ENCODE measurements at places on chromosomes 2 and 18.

DNA sequence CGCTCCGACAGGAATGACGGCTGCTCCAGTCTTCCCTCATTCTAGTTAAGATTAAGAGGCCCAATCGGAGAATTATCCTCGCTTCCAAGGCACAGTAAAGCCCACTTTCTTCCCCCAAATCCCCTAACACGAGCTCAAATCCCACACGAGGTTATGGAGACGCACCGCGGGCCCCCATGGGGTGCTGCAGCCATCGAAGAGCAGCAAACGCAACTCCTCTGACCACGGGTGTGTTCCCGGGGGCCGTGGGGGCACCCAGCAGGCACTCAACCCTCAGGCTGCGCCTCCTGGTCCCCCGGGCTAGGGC is 446 bp downstream of the COPS9 start:
- no peak for DNase-seq
- H3K27ac ChIP-seq, result no peak overlapping the region
- peaks cover 15% of the 10 kb centered on the region for H3K36me3 ChIP-seq

GRCh38 chr2:232097260-232097659 is 135.7 kb downstream of the DIS3L2 start:
- no peaks in the 10 kb centered on the region for H3K27me3 ChIP-seq
- DNase-seq, result no peak
- no peak overlapping the region for H3K27ac ChIP-seq
- H3K4me3 ChIP-seq, result no peak overlapping the region
- H3K36me3 ChIP-seq, result no peaks in the 10 kb centered on the region

- H3K27me3 ChIP-seq, result no peaks in the 10 kb centered on the region
- no peak overlapping the region for H3K4me3 ChIP-seq
- no peak for DNase-seq
- H3K27ac ChIP-seq, result no peak overlapping the region
- no peaks in the 10 kb centered on the region for H3K4me1 ChIP-seq
These were observed 876.5 kb downstream of the EPHA4 start for GRCh38 chr2:220695397-220696279.

DNA sequence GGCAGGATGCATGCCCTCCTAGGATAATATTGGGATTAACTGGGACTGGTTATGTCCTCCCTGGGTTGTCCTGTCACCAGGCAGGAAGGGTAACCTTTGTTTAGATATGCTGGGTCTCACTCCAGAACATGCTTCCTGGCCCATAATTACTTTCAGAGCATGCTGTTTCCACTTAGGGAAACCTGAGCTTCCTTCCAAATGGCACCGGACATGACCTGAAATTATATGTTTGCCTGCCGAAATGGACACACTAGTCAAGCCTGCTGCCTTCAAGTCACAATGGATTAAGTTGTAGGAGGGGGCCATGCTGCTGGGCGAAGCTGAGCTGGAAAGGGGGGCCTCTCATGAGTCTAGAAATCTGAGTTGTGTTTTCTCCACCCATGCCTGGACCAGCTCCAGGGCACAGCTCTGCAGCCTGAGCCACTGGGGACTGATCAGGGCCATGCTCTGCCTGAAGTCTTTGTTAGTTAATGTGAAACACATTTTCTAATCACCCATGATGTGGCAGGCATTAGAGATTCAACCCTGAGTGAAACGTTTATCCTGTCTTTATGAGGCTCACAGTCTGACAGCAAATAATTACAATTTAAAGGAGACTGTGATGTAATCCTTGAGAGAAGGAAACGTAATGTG is 273.3 kb downstream of the TNS1 start:
- no peak overlapping the region for H3K4me3 ChIP-seq
- peak; percentile 18 for DNase-seq
- peaks cover 4% of the 10 kb centered on the region for H3K4me1 ChIP-seq

DNA sequence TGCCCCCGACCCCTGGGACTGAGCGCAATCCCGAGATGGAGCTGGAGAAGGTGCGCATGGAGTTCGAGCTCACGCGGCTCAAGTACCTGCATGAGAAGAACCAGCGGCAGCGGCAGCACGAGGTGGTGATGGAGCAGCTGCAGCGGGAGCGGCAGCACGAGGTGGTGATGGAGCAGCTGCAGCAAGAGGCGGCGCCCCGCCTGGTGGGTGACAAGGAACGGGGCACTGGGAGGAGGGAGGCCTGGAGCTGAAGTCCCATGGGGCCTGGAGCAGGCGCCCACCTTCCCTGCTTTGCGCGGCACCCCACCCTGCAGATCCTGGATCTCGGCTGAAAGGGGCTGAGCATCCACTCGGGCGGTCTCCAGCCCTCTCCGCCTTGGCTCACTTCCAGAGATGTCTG is 1.2 kb downstream of the TMEM247 start:
- H3K27me3 ChIP-seq, result no peaks in the 10 kb centered on the region
- no peak overlapping the region for H3K4me3 ChIP-seq
- H3K4me1 ChIP-seq, result no peaks in the 10 kb centered on the region
- DNase-seq, result no peak
- H3K27ac ChIP-seq, result no peak overlapping the region

GRCh38 chr2:229193281-229193680 is 77.8 kb downstream of the PID1 start:
- H3K4me1 ChIP-seq, result no peaks in the 10 kb centered on the region
- H3K27me3 ChIP-seq, result no peaks in the 10 kb centered on the region

- H3K4me3 ChIP-seq, result no peak overlapping the region
- no peak for DNase-seq
- H3K27me3 ChIP-seq, result no peaks in the 10 kb centered on the region
- no peaks in the 10 kb centered on the region for H3K36me3 ChIP-seq
- no peaks in the 10 kb centered on the region for H3K4me1 ChIP-seq
These were observed 156.9 kb upstream of the DCC start for GRCh38 chr18:52183107-52183506.

GRCh38 chr2:1588051-1588977 is 156.0 kb downstream of the PXDN start:
- H3K27me3 ChIP-seq, result no peaks in the 10 kb centered on the region
- H3K4me3 ChIP-seq, result no peak overlapping the region

DNA sequence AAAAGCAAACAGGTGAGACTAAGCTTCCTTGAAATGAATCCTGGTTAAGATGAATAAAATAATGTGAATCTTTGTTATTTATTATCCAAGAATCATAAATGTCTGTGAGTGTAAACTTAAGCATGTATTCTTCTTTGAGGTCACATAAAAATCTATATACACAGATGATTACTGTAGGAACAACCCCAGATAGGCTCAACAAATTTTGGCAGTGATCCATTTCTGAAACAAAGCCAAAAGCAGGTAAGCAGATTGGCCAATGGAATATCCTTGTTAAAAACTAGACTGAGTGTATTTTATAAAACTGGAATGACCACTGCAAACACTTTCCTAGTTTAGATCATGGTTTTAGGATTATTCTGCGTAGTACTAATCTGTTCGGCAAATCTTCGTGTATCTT is 11.3 kb downstream of the SCYGR5 start:
- no peaks in the 10 kb centered on the region for H3K36me3 ChIP-seq
- H3K4me1 ChIP-seq, result no peaks in the 10 kb centered on the region
- H3K27ac ChIP-seq, result no peak overlapping the region
- H3K4me3 ChIP-seq, result no peak overlapping the region
- no peaks in the 10 kb centered on the region for H3K27me3 ChIP-seq

GRCh38 chr18:54743605-54743995 is 84.7 kb upstream of the RAB27B start:
- no peak overlapping the region for H3K27ac ChIP-seq
- no peaks in the 10 kb centered on the region for H3K27me3 ChIP-seq
- no peaks in the 10 kb centered on the region for H3K36me3 ChIP-seq
- no peak for DNase-seq
- H3K4me3 ChIP-seq, result no peak overlapping the region
- no peaks in the 10 kb centered on the region for H3K4me1 ChIP-seq

DNA sequence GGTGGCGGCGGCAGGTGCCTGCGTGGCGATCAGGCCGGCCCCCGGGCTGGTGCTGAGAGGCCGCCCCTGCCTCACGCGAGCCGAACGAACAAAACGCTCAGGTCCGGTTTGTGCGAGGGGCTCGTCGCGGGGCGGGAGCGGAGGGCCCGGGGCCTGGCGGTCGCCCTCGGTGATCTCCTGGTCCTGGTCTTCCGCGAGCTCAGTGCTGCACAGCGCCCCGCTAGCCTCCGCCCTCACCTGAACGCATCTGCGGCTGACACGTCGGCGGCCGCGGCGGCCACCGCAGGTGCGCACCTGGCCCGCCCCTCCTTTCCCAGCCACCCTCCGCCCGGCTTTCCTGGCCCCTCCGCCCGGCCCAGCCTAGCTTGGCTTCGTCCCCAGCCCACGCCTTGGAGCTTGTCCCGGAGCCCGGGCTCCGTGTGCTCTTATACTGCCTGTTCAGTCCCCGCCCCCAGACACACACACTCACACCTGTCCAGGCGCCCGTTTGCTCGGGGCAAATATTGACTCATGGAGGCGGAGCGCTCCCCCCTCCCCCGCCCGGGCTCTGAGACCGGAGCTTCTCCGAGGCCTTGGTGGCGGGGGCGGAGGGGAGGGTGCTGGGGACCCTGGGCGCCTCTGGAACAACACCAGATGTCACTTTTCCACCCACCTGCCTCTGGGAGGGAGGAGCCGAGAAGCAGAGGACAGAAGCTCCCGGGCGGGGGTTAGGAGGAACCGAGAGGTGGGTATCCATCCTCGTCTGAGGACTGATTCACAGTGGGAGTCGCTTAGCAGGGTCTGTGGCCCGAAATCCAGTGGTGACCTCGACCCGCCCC is 8.6 kb upstream of the CRYBA2 start:
- peaks cover 91% of the 10 kb centered on the region for H3K27me3 ChIP-seq
- H3K4me3 ChIP-seq, result peak overlapping the region; percentile 3
- no peaks in the 10 kb centered on the region for H3K36me3 ChIP-seq
- H3K27ac ChIP-seq, result no peak overlapping the region
- peaks cover 15% of the 10 kb centered on the region for H3K4me1 ChIP-seq
- DNase-seq, result no peak

DNA sequence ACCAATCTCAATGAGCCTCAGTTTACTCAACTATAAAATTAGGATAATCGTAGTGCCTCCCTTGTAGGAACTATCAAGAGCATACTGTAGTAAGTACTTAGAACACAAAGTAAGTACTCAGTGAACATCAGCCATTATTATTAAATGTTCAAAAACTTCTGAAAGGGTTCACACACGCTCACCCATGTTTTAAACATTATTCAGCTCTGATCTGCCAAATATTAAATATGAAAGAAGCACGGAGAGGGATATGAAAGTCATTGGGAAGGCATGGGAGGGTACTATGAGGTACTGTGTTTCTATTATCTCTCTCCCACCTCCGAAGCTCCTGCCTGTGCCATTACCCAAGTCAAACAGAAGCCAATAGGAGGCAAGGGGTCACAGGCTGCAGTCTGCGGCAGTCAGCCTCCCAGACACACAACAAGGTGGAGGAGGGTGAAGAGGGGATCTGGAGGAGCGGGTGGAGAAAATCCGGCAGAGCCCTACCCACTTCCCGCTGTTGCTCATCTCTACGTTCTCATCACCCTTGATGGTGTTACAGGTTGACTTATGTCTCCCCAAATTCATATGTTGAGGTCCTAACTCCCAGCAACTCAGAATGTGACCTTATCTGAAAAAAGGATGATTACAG is 2.0 kb upstream of the TBC1D8 start:
- H3K4me1 ChIP-seq, result peaks cover 34% of the 10 kb centered on the region
- H3K36me3 ChIP-seq, result no peaks in the 10 kb centered on the region
- DNase-seq, result no peak

GRCh38 chr2:150339951-150340350 is 147.5 kb downstream of the RND3 start:
- DNase-seq, result peak; percentile 21
- H3K36me3 ChIP-seq, result no peaks in the 10 kb centered on the region
- H3K27ac ChIP-seq, result no peak overlapping the region
- no peaks in the 10 kb centered on the region for H3K27me3 ChIP-seq
- H3K4me3 ChIP-seq, result no peak overlapping the region

- no peak overlapping the region for H3K4me3 ChIP-seq
- no peaks in the 10 kb centered on the region for H3K4me1 ChIP-seq
- H3K27ac ChIP-seq, result no peak overlapping the region
- no peaks in the 10 kb centered on the region for H3K36me3 ChIP-seq
- no peak for DNase-seq
These were observed 74.5 kb upstream of the RFX8 start for GRCh38 chr2:101549371-101549770.

- no peak for DNase-seq
- H3K27ac ChIP-seq, result no peak overlapping the region
- no peak overlapping the region for H3K4me3 ChIP-seq
- H3K4me1 ChIP-seq, result no peaks in the 10 kb centered on the region
- H3K27me3 ChIP-seq, result peaks cover 2% of the 10 kb centered on the region
These were observed 329.0 kb downstream of the DYSF start for GRCh38 chr2:71782323-71782722.

GRCh38 chr2:138010890-138011289 is 46.6 kb downstream of the HNMT start:
- no peaks in the 10 kb centered on the region for H3K27me3 ChIP-seq
- no peak overlapping the region for H3K27ac ChIP-seq
- no peaks in the 10 kb centered on the region for H3K4me1 ChIP-seq
- no peak for DNase-seq
- no peak overlapping the region for H3K4me3 ChIP-seq
- H3K36me3 ChIP-seq, result no peaks in the 10 kb centered on the region

- peak overlapping the region; percentile 90 for H3K27ac ChIP-seq
- H3K4me3 ChIP-seq, result peak overlapping the region; percentile 15
- H3K36me3 ChIP-seq, result no peaks in the 10 kb centered on the region
These were observed 44.2 kb upstream of the SLC39A10 start for GRCh38 chr2:195612611-195613495.

DNA sequence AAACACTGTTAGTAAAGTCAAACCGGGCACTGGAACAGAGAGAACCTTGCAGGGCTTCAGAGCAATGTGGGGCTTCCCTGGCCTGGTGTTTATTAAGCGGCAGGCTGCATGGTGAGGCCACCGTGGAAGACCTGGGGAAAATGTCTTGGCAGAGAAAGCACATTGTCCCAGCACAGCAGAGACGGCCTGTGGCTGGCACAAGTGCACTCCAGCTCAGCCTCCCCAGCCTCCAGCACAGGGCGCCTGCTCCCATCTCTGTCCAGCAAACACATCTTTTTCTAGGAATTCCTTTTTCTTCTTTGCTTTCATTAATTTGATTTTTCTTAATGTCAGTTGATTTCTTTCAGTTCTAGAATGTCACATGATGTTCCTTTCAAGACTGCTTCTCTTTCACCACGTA is 138.2 kb upstream of the NFATC1 start:
- H3K27ac ChIP-seq, result no peak overlapping the region
- H3K27me3 ChIP-seq, result no peaks in the 10 kb centered on the region
- H3K36me3 ChIP-seq, result no peaks in the 10 kb centered on the region
- DNase-seq, result no peak

- no peak overlapping the region for H3K27ac ChIP-seq
- no peak overlapping the region for H3K4me3 ChIP-seq
These were observed 186.5 kb downstream of the RTP5 start for GRCh38 chr2:242056026-242056425.

DNA sequence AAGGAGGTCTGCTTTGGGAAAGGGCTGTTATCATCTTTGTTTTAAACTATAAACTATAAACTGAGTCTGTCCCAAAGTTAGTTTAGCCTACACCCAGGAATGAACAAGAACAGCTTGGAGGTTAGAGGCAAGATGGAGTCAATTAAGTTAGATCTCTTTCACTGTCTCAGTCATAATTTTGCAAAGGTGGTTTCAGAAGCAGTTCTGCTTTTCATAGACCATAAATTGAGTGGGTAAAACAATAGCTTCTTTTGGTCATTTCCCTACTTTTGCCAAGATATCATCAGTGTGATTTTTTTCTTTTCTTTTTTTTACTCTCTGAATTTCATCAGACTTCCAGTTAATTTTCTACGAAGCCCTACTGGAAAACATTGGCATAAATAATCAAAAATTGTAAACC is 117.0 kb downstream of the AP1S3 start:
- DNase-seq, result no peak
- no peak overlapping the region for H3K4me3 ChIP-seq
- no peak overlapping the region for H3K27ac ChIP-seq
- H3K36me3 ChIP-seq, result no peaks in the 10 kb centered on the region
- H3K4me1 ChIP-seq, result no peaks in the 10 kb centered on the region
- H3K27me3 ChIP-seq, result no peaks in the 10 kb centered on the region
